Kidney glomerular epithelial cell (primary cell): ENCODE measurements at places on chromosomes 2 and 18.
A peak's percentile ranks its signal among the peaks of the same experiment; 100 is the strongest.

DNA sequence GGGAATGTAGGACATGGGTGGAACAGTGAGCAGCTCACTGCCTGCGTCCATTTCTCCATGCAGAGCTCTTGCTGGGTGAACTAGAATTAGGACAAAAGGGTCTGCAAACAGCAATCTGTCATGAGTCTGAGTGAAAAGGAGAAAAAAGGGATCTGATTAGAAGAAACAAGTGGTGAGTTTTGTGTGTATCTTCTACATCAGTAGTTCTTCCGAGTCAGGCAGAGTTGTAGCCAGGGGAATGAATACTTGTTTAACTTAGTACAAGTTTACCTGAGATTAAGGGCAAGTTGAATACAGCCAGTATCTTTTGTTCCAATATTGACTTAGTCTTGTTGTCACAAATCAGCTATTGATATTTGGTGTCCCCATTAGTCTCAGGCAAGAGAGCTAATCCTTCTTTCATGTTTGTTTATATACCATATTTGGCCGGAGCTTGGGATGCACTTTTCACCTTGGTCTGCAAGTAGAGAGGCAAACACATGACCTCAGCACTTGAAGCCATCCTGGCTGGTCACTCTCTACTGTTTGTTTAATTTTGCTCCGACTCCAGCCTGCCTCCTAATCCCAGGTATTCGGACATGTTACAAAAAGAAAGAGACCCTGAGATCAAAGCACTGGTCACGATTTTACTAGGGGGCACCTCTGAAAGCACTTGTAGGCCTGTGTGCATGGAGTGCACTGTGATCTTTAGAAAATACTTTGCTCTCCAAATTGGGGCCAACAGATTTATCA, 211.0 kb upstream of the NT5C1B start:
- DNase-seq, result no peak

DNA sequence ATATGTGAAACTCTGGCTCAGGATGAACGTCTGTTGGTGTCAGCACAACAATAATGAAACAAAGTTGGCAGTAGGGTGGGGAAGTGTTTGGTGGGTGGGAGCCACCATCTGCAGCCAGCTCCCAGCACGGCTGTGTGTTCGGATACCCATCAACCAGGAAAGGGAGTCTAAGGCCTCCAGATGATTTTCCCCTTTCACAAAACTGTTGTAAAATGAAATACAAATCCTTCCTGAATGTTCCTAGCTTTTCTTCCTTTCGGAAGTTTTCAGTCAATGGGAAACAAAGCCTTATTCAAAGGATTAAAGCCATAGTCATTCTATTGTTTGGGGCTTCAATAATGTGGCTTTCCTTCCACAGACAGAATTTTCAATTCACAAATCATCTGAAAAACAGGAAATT, 14.5 kb upstream of the DARS1 start:
- DNase-seq, result no peak

DNA sequence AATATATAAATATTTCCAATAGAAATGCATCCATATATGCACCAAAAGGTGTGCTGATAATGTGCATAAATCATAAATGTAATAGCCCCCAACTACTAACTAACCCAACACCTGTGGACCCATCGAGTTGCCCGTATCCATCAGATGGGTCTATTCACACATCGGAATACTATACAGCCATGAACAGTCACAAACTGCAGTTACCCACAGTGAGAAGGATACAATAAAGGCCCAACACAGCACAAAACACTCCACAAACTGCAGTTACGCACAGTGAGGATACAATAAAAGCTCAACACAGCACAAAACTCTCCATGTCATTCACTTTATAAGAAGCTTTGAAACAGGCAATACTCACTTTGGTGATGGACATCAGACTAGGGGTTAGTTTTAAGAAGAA, 145.3 kb upstream of the OTOS start:
- no peak for DNase-seq

GRCh38 chr18:57630754-57631595, 9.3 kb upstream of the NARS1 start:
- DNase-seq, result peak; percentile 63

- DNase-seq, result no peak
Measured at GRCh38 chr2:160298960-160299359, 98.9 kb upstream of the ITGB6 start.

GRCh38 chr2:189613077-189613636, 32.6 kb upstream of the SLC40A1 start:
- peak; percentile 67 for DNase-seq

DNA sequence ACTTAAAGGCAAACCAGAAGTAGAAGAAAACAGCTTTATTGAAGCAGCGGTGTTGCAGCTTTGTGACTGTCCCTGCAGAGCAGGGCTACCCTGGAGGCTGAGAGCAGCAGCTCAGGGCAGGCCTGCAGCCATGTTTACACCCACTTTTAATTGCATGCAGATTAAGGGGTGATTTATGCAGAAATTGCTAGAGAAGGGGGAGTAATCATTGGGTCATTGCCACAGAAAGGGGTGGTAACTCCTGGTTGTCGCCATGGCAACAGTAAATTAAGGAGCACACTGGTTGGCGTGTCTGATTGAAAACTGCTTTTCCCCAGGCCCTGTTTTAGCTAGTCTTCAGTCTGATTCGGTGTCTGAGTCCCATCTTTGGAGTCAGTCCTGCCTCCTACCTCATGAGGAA, 195.4 kb upstream of the HDAC4 start:
- no peak for DNase-seq

GRCh38 chr2:72953528-72953927, 36.2 kb downstream of the EMX1 start:
- no peak for DNase-seq

DNA sequence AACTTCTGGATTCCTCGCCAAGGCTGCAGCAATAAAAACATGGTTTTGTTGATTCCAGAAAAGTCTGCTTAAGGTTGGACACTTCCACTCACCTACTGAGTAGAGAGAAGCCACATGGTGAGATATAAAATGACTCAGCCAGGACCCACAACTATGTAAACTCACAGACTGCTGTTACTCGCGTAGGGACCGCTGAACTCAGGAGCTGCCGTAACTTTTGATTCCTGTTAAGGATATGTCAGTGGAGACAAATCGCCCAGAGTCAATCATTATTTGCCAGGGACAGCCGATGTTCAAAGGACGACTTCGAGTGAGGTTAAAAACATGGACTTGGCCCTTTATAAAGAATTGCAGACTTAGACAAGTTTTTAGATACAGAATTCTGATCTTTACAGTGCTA, 25.6 kb downstream of the CYB5A start:
- no peak for DNase-seq

DNA sequence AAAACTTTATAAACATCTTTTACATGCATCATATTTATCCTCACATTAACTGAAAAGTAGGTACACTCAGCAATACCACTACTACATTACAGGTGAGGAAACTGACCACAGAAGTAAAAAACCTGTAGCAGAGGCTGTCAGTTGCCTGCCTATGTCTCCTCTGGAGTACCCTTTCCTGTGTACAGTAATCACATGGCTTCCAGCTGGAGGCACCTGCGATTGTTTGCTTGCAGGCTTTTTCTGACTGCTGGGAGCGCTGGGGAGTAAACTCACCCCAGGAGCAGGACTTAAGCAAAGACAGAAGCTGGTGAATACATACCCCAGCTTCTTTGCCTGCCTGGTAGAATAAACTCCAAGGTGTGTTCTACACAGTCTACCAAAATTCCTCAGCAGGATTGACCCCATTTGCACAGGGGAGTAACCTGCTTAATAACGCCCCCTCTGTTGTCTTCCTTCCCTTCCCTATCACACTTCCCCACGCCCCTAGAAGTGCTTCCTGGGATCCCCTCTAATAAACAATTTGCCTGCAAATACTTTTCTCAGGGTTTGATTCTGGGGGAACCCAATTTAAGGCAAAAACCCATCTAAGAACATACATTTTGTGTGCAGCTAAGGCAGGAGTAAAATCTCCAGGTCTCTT, 138.9 kb downstream of the PTH2R start:
- DNase-seq, result no peak

- no peak for DNase-seq
Measured at GRCh38 chr2:217798743-217799562, 203.8 kb downstream of the TNS1 start.

DNA sequence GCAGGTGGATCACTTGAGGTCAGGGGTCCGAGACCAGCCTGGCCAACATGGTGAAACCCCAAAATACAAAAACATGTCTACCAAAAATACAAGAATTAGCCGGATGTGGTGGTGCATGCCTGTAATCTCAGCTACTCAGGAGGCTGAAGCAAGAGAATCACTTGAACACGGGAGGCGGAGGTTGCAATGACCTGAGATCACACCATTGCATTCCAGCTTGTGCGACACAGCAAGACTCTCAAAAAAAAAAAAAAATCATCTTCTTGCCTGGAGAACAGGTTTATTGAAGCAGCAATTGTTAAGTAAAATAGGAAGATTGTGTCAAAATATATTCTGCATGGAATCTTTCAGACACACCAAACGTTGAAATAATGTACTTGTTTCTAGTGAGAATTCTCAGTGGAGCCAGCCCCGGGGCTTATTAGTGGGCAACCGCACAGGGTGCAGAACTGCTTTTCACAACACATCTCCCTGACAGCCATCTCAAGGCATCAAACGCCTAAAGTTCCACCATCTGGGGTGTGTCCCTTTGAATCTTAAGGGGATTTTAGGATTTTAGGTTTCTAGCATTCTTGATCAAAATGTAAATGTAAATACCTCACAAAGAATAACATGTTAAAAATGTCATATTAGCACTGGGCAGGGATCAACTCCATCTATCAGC, 28.6 kb upstream of the PPP4R1 start:
- DNase-seq, result no peak

DNA sequence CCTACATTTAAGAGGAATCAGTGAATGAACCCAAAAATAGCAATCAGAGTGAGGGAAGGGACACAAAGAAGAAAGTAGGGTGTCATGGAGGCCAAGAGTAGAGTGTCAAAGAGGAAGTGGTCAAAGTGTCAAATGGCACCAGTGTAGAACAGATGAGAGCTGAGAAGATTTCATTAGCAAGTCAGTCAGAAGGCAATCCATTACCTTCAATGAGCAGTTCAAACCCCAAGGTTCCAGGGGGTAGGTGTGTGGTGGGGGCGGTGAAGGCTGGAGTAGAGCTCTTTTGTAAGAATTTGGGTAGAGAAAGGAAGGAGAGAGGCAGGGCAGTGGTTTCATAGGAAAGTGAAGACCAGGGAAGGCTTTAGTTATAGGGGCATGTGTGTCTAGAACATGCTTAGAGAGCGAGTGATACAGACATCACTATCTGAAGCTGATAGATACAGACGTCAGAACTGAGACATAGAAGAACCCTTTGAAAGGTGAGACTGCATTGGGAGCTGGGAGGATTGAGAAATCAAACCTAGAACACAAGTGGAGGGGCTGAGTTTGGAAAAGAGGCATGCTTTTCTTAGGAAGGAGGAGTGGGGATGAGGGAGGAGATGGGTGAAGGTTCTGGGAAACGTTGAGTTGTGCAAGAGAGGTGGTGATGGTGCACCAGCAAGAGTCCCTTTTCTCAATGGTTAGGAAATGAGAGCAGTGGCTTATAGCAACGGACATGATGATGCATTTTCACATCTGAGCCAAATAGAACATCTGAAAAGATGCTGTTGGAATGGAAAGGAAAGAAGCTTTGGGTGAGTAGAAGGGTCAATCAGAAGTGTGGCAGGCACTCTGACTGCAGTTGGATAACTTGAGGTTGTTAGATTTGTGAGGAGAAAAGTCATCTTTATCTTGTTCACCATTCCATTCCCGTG, 48.9 kb upstream of the IL1RL1 start:
- no peak for DNase-seq

- no peak for DNase-seq
Measured at GRCh38 chr2:159136391-159136790, 150.1 kb downstream of the WDSUB1 start.

- no peak for DNase-seq
Measured at GRCh38 chr18:3472681-3473544, 22.9 kb downstream of the TGIF1 start.

- peak; percentile 29 for DNase-seq
Measured at GRCh38 chr2:133605011-133605765, 36.9 kb upstream of the NCKAP5 start.

GRCh38 chr2:144431392-144431783, 88.5 kb downstream of the ZEB2 start:
- DNase-seq, result no peak

DNA sequence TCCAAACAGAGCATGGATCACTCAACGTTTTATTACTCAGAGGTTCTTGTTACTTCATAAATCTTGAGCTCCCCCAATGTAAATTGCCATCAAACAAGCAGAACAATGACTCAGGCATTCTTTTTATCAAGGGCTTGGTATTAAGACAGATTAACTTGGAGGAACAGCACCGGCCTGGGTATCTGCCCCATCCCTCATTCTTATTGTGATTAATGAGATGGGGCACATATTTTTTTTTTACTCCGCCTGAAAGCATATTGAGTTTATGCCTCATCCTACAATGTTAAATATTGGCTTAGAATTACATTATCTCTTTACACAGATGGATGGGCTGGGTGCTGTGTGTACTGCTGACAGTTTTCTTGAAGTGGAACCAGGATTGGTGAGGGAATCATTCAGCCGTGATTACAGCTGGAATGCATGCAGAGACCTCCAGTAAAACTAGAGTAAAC, 387.3 kb downstream of the CLIP4 start:
- DNase-seq, result peak; percentile 92

DNA sequence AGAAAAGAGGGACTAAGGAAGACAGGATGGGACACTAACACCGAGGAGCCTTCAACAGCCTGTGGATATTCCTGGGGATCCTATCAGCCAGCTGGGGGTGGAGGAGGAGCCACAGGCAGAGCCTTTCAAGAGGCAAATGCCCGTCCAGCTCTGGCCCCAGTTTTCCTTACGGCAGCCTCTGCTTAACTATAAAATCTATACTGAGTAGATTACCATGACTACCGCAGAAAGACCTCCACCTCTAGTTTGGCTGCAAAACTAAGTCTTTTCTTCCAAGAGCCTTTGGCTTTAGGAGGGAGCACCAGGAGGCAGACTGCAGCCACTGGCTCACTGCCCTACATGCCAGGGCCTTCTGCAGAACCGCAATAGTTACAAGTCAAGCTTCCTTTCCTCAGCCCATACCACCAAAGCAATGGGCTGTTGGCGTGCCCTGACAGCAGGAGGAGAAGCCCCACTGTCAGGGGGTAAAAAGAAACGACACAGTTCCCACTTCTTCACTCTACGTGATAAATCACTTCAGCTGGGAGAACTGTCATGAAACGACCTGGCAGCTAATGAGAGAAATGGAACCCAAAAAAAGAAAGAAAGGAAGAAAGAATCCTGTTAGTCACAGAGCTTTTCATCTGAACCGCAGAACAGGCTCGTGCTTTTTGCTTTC, 25.1 kb upstream of the CREB1 start:
- peak; percentile 34 for DNase-seq

GRCh38 chr18:48913201-48913600, 37.6 kb downstream of the SMAD7 start:
- no peak for DNase-seq

DNA sequence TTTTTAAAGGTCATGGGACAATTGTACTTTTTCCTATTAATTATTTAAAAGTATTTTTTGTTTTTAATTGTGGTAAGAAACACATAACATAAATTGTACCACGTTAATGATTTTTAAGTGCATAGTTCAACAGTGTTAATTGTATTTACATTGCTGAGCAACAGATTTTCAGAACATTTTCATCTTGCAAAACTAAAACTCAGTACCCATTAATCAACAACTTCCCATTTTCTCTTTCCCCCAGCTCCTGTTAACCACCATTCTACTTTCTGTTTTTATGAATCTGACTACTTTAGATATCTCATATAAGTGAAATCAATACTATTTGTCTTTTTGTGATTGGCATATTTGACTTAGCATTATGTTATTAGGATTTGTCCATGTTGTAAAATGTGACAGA, 483.9 kb upstream of the ZNF804A start:
- DNase-seq, result no peak

GRCh38 chr2:1497122-1497611, 83.9 kb downstream of the TPO start:
- DNase-seq, result no peak

- DNase-seq, result no peak
Measured at GRCh38 chr18:11801573-11801972, 49.6 kb upstream of the CHMP1B start.
